Cardiac fibroblast (primary cell): ENCODE measurements at places on chromosomes 7 and 10.
A peak's percentile ranks its signal among the peaks of the same experiment; 100 is the strongest.

GRCh38 chr10:79116801-79117723 is 48.3 kb downstream of the ZMIZ1 start:
- peak; percentile 31 for DNase-seq

- DNase-seq: no peak
Observed at GRCh38 chr10:43979551-43979950, 330.9 kb upstream of the ZNF32 start.

DNA sequence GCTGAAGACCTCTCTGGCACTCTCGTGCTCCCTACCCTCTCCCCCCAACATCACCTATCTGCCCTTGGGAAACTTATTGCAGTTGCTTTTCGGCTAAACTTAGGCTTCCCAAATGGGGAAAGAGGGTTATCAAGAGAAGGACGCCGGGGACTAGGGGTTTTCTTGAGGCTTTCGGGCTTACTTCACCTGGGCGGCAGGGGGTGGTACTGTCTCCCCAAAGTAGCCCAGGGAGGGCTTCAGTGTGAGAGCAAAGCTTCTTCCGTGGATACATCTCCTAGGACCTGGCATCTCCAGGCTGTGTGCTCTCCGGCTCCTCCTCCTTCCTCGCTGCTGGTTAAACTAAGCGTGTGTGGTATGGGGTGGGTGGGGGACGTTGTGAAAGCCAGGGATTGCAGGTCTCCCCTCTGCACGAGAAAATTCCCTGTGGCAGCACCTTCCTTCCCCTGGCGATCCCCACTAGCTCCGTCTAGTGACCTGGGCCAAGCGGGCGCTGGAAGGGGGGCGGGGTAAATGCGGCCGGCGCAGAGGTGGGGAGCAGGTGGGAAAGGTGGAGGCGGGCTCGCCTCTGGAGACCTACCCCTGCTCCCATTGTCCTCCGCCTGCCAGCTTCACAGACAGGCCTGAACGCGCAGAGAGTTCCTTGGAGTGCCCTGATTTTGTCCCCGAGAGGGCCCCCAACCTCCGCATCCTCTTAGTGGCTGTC is 1.1 kb downstream of the PLXDC2 start:
- no peak for DNase-seq

DNA sequence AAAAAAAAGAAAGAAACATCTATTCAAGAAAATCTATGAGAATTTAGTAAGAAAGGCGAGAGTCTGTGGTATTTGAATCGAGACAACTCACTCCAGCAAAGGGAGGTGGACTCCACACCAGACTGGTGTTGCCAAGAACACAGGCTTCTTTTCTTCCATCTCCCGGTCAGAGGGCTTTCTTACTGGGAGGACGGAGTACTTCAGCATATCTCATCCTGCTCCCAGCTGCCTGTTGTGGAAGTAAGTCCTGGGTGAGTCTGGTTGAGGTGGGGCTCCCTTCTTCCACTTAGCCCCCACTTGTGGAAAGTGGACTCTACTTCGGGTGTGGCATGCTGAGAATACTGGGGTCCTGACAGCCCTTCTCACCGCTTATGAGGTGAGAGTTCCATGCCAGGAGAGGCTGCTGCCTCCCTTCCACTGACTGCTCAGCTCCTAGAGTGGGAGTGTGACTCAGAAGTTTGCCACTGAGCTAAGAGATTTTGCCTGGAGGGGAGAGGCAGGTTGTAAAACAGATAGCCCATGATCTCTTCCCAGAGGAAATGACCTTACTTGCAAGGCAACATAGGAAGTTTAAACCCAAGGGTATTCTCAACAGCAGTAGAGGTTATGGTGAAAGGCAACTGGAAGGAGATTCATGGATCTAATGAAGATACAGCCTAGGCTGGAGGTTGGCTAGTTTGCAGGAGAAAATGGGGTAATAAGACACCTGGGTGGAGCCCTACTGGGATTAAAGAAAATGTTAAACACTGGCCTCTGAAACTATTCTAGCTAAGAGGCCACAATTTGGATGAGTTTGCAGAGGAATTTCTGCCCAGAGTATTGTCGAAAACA is 3.5 kb upstream of the NACAD start:
- DNase-seq: no peak

DNA sequence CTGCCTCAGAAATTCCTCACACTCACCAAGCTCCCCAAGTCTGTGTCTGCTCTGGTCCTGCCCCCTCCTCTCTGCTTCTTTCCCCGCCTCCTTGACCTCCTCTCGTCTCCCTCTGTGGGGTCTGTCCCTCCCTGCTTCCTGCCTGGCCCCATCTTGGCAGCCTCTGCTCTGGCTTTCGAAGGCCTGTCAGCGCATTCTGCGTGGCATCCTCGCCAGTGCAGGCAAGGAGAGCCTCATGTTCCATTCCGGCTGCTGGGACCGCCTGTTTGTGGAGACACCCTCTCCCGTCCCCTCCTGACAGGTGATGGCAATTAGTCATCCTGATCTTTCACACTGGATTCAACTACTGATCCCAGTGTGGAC is 51.7 kb upstream of the COL13A1 start:
- DNase-seq: no peak

- DNase-seq: peak; percentile 10
Observed at GRCh38 chr7:55366461-55367070, 1.4 kb downstream of the LANCL2 start.

DNA sequence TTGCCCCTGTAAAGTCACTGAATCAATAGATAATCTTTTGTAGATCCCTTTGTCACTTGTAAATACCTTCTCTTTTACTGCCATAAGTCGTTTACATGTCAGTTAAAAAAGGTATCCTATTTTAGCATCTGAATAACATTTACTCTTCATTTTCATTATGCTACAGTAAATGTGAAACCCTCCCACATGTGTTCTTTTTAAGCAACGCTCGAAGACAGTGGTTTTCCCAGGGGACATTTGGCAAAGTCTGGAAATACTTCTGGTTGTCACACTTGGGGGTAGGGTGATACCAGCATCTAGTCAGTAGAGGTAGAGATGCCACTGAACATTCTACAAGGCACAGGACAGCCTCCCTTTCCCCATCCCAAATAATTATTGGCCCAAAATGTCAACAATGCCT is 23.7 kb downstream of the ATAD1 start:
- peak; percentile 7 for DNase-seq

DNA sequence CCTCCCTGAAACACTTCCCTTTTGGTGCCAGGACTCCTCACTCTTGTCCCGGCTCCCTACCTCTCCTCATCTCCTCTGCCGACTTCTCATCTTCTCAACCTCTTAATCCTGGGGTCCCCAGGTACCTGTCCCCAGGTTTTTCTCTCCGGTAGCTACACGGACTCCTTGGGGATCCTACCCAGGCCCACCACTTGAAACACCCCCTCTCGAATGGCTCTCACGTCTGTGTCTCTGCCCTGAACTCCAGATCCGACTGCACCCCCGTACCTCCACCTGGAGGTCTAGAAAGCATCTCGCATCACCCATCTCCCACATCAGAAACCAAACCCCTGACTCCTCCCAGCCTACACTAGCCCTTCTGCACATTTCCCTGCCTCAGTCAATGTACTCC is 4.8 kb downstream of the TBATA start:
- DNase-seq: no peak

DNA sequence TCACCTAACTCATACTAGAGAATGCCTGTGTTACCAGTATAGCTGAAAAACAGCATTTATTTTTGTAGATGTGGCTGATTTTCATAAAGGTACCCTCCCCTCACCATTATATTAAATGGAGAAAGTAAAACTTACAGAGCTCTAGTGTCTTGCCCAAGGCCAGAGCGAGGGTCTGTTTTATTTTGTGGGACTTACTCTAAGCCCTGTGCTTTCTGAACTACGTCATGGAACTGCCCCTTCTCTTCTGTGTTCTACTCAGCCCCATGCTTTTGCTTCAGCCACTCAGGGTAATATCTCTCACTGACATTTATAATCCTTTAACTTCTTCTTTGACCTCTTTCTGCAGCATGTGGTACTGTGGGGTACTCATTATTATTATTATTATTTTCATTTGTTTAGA is 10.3 kb upstream of the ZNF786 start:
- DNase-seq: no peak

DNA sequence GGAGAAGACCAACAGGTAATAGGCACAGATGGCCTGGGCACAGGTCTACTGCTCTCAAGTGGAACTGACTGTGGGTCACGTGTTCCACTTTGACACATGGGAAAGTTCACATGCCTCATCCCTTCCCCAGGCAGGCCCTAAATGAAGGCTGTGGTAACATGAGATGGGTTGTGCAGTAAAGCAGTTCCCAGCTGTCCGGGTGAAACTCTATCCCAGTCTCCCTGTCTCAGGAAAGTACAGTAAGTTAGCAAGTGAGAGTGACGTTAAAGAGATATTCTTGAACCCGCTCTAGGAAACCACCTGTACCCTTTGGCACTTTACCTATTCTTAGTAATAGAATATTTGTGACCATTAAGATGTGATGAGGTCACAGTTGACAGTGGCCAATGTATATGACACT is 343.7 kb upstream of the AOAH start:
- no peak for DNase-seq

DNA sequence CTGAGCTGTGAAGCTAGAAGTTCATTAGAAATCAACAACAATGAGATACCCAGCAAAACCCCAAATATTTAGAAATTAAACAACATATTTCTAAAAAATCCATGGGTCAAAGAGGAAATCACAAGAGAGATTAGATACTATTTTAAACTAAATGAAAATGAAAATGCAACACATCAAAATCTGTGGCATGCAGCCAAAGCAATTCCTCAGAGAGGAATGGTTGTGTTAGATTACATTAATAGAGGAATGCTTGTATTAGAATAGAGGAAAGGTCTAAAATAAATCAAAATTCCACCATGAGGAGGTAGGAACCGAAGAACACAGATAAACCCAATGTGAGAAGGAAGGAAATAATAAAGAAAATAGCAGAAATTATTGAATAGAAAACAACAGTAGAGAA is 642.1 kb upstream of the GALNT17 start:
- no peak for DNase-seq

DNA sequence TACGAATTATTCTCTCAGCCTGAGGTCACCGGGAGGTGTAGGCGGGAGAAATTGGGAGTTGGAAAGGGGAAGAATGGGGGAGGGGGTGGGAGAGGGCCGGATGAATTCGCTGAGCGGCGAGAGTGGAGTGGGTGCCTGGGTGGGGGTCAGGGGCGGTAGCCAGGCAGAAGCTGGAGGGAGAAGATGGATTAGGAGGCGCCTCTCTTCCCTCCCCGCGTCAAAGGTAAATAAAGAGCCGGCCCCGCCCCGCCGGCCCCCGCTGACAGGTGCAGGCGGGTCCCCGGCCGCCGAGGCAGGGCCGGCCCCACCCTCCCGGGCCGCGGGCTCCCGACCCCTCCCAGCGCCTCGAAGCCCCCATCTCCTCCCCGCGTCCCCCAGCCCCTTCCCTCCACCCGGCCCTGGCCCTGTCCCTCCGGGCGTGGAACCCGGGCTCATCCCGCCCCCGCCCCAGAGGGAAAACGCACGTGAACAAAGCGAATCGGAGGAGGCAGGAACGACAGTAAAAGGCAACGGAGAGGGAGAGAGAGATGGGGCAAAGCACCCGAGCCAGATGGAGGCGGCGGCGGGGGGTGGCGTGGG is 872 bp downstream of the FAM131B start:
- DNase-seq: no peak

DNA sequence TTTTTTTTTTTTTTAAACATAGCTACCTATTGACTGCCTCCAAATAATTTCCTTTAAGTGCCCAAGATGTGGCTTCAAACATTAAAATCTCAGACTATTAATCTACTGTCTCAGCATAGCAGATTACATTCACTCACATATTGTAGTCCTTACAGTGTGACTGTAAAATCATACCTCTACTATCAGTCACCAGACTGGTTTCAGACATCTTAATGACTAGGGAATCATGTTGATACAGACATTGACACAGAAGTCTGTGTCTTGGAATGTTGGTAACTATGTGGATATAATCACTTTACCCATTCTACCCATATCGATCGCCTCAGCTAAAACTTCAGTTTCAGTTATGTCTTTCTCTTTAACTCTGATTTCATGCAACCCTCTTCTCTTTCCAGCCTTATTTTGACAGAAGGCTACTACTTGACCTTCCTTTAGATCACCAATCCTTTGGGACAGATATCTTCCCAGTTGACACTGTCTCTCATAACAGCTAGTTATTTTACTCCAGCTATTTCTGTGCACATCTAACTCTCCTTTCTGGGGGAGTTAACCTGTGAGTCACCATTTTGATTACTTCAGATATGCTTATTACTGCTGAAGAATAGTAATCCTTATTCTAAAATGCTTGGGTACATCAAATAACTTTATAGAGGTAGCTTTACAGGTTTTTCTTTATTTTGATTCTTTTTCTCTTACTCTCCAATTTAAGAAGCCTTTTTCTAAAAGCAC is 7.0 kb downstream of the TNKS2 start:
- DNase-seq: no peak

DNA sequence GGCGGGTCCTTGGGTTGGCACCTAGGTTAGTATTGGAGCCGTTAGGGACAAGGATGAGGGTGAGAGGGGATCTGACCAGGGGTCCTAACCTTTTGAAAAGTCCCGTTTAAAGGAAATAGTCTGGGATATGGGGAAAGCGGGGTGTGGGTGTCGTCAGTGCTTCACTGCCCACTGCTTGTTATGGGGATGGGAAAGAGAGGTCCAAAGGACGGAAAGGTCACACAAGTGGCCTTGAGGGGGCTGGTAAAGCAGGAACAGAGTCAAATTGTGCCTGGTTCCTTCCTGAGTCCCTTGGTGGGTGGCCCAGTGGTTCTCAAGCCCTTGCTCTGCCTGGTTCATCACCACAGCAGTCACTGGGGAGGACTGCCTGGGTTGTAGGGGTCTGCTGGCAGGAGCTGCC is 2.6 kb upstream of the ZNF775 start:
- DNase-seq: no peak

DNA sequence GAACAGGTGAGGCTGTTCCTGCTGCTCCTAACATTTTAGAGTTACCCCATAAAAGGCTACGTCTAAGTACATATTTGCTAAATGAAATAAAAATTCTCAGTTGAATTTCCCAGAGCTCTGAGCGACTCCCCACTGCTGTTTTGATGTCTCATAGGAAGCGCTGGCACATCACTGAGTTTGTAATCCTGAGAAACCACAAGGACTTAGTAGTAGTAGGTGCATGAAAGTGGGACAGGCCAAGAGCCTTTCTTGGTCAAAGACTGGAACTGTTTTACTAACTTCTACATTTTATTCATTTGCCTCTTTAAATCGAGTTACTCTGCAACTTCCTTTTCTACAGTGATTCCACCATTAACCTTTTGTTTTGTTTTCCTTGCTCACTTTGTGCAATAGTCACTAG is 85.9 kb downstream of the XPNPEP1 start:
- DNase-seq: no peak

- DNase-seq: peak; percentile 46
Observed at GRCh38 chr10:19811540-19811939, 4.7 kb upstream of the PLXDC2 start.

- no peak for DNase-seq
Observed at GRCh38 chr10:6794441-6794840, 214.4 kb upstream of the PRKCQ start.

DNA sequence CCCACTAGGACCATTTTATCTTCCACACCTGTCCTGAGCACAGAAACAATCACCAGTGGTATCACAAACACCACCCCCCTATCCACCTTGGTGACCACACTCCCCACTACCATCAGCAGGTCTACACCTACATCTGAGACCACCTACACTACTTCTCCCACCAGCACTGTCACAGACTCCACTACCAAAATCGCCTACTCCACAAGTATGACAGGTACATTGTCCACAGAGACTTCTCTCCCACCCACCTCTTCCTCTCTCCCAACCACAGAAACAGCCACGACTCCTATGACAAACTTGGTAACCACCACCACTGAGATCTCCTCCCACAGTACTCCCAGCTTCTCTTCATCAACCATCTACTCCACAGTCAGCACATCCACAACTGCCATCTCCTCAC is 3.3 kb downstream of the MUC3A start:
- no peak for DNase-seq
